Tibial artery (tissue), 4 donors: ENCODE measurements at places on chromosomes 1 and 21.

DNA sequence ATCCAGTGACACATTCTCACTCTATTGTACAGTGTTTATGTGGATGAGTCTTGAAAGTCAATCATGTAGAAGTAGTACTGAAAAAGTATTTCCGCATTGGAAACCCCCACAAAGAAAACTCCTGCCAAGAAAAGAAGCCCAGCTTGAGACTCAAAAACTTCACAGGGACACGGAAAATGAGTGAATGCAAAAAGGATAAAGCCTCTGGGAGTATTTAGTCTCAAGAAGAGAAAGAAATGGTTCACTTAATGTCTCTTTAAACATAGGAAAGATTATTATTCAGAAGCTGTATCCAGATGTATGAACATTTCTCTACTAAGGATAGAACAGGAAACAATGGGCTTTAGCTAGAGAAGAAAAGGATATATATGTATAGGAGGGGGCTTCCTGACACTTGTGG lies 304.5 kb downstream of the BARHL2 start:
- DNase-seq, result no peak

DNA sequence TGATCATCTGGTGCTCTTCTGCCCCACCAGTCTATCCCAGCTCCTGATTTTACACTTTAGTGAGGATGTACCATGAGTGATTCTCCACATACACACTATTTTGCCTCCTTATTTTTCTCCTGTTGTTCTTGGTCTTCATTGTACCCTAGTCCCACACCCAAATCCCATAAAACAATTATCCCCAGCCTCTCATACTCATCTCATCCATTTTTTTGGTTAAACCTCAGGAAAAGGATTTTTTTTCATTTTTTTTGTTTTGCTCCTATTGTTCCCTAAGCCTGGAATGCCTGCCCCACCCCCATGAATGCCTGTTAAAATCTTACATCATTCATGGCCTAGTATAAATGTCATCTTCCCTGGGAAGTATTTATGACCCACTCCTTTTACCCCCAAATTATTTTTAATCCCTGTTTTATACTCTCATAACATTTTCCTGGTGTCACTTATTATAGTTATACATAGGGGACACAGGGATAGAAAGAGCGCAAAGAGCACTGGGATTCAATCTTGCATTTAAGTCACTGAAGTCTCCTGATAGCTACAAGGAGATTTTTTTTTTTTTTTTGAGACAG lies 4.9 kb upstream of the LINGO4 start:
- DNase-seq, result no peak

DNA sequence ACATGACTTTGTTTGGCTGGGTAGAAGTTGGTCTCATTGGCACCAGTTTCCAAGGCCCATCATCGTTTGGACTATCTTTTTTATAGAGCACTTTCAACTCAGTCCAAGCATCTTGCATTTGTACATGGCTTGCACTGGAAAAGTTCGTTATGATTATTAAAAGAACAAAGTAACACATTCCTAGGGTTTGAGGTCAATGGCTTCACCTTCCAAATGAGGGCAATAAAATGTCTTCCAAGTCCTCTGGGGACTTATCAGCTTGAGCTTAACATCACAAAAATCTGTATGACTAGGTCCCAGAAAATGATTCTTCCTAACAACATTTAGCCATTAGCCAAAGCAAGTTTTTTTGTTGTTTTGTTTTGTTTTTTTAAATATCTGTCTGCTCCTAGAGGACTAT lies 610.8 kb downstream of the LMO4 start:
- DNase-seq, result no peak

GRCh38 chr1:163069142-163069541 lies at the start of gene RGS4:
Gene RGS4 (plus strand): TSS chr1:163069361. CDS start chr1:163069485, 124 bp downstream.
- peak; percentile 36 for DNase-seq

DNA sequence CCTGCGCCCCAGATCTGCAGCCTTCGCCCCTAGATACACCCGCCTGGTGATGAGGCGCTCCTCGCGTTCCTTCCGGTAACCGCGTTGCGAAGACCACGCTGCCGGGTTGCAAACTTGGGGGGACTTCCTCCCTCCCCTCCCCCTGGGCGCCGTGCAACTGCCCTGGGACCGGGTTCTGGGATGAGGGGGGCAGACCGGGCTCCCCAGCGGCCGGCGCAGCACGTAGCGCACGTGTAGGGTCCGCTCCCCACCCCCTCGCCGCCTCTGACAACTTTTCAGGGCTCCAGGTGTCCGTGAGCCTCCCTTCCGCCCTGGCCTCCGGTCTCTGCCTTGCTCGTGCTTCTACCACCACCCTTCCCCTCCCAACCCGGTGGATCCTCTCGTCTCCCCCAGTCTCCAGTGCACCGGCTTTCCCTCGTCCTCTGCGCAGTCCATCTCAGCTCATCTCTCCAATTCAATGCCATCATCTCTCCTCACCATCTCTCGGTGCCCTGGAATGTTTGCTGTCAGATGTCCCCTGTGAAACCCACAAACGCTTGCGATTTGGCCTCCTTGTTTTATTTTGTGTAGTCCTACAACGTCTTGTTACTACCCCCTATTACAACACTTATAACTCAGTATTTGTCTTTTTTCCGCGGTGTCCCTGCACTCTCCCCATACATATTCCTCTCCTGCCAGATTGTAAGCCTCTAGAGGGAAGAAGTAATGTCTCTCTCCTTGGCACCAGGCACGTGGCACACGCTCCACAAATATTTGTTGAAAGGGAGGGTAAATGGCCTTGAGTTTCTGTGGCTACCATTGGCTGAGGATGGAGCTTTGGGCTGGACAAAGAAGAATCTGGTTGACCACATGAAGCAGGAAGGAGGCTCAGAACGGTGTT lies 782 bp downstream of the PCAT6 start:
- no peak for DNase-seq

DNA sequence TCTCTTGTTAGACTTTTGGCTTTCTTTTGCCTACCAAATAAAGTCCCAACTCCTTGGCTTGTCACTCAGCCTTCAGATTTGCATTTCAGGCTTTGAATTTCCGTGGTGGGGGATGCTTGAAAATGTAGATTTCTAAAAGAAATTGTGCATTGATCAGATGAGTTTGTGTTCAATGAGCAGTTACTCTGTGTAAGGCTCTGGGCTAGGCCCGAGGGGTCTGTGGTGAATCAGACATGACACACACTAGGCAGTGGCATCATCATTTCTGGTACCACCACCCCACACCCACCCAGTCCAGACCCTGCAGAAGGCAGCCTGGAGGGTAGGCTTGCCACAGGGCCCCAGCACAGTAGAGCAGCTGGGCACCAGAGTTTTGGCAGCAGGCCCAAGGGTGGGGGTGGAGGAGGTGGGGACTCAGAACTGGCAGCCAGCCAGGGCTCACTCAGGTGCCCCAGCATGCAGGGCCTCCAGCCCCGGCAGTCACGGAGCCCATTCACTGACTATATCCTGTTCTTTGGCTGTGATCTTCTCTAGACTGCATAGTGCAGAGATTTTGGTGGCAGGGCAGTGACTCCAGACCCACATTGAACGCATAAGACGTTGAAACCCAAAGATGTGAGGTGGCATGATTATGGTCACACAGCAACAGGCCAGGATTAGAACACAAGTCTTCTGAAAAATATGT lies 97.2 kb upstream of the ARTN start:
- no peak for DNase-seq

- DNase-seq, result no peak
Observed at GRCh38 chr1:4613606-4614370, 40.6 kb upstream of the AJAP1 start.

GRCh38 chr1:156929596-156930238 lies 9.3 kb downstream of the LRRC71 start:
- no peak for DNase-seq

DNA sequence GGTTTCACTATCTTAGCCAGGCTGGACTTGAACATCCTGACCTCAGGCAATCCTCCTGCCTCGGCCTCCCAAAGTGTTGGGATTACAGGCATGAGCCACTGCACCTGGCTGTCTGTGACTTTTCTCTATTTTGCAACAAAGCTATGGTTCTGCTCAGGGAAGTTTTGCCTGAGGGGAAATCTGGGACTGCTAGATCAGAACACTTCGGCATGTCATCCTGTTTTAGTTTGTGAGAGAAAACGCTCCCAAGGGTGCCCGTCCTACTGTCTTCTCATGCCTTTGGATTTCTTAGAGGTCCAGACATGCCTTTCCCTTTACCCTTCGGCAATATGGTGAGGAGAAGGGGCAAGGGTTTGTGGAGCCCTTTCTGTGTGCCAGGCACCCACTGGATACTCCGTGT lies 5.6 kb upstream of the CORT start:
- no peak for DNase-seq

GRCh38 chr1:109788695-109789521 lies 25.2 kb upstream of the EPS8L3 start:
- DNase-seq, result peak; percentile 51

DNA sequence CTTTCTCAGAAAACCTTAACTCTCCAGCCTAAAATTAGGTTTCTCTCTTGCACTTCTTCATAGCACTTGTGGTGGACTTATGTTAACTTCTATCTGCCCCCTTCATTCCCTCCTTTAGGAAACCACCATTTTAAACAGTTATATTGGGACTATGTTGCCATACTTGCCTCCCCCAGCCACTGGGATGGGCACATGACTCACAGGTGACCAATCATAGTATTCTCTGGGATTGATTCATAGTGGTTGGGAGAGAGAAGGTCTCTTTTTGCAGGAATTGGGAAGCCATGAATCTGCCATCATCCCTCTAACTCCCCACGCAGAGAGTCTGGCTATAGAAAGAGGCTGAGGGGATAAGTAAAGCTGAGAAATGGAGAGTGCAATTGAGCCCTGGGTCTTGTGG lies 50.4 kb upstream of the NRDC start:
- no peak for DNase-seq

GRCh38 chr1:97350662-97351061 lies 570.2 kb downstream of the DPYD start:
- DNase-seq, result no peak

- no peak for DNase-seq
Observed at GRCh38 chr1:172758259-172758658, 99.4 kb downstream of the FASLG start.

- no peak for DNase-seq
Observed at GRCh38 chr1:198318085-198318484, 161.3 kb downstream of the NEK7 start.

DNA sequence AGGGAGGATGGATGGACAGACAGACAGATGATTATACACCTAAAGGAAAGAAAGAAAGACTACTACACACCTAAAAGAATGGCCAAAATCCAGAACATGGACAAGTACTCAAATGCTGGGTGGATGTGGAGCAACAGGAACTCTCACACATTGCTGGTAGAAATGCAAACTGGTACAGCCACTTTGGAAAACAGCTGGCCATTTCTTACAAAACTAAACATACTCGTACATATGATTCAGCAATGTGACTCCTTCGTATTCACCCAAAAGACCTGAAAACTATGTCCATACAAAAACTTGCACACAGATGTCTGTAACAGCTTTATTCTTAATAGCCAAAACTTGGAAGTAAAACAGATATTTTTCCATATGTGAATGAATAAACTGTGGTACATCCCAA lies 51.3 kb downstream of the PRPF38A start:
- DNase-seq, result no peak

DNA sequence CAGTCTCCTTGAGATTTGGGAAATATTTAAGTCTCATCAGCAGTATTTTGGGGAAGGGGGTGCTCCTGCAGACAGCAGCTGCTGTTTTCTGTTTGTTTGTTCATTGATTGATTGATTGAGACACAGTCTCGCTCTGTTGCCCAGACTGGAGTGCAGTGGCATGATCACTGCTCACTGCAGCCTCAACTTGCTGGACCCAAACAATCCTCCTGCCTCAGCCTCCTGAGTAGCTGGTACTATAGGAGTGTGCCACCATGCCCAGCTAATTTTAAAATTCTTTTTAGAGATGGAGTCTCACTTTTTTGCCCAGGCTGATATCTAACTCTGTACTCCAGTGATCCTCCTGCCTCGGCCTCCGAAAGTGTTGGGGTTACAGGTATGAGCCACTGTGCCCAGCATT lies 18.2 kb downstream of the UCK2 start:
- DNase-seq, result no peak

GRCh38 chr1:178869119-178869697 lies 1.7 kb downstream of the ANGPTL1 start:
- DNase-seq, result no peak

DNA sequence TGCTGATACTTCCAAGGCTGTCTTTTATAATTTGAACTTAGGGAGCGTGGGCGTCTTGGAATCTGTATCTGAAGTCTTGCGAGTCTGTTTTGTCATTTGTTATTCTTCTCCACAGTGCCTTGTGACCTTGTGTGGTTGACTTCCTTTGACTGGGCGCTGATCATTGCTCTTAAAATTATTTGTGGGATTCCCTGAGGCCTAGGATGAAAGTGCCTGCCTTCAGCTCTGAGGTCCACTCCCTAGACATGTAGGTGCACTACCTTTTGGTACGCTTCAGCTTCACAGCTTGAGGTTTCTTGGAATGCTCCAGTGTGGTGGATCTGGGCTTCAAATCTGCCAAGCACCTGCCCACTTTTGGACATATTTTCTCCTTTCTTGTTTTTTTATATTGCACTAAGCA lies 50.2 kb upstream of the IGSF5 start:
- no peak for DNase-seq
